ENCODE measurements at places on chromosomes 6 and 20.

- DNase-seq, result no peak
Observed at GRCh38 chr6:157095569-157095968, 227.8 kb downstream of the TMEM242 start.

DNA sequence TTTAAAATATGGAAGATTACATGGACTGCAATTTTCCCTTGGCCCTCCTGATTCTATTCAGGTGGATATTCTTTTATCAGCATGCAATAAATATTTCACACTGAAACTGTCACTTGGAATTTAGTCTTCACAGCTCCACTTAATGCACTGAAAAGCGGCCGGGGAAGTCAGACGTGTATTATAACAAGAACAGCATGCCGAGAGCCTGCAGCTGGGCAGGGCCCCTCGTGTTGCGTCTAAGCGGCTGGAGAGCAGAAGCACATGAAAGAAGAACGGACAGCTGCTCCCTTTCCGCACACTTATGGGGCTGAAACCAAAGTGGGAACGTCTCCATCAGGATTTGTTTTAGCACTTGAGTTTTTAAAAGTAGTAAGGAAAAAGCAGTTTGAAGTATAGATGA, 57.2 kb downstream of the LYRM4 start:
- DNase-seq, result no peak

GRCh38 chr6:17831135-17831534, 124.4 kb upstream of the NUP153 start:
- DNase-seq, result no peak

DNA sequence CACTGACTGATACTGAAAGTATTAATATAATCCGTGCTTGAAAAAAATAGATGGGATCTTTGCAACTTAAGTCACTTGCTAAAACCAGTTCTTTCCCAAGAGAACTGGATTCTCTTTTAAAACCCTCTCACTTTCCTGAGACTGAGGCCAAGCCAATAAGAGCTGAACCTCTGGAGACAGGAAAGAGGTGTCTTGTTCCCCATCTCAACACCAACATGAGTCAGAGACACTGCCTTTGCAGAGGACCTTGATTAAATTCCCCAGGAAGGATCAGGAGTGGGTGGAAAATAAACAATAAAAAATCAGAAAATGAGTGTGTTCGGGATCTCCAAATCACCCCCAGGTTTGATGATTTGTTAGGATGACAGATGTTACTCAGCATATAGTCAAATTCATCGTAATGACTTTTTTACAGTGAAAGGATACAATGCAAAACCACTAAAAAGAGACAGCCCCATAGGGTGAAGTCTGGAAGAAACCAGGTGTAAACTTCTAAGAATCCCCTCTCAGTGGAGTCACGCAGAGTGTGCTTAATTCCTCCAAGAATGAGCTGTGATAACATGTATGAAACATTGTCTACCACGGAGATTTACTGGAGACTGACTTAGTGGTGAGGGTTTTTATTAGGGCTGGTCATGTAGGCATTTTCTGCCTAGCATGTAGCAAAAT, 122.8 kb upstream of the BEND3 start:
- DNase-seq, result no peak

- DNase-seq, result peak; percentile 61
Observed at GRCh38 chr6:25025919-25026301, 90.2 kb upstream of the RIPOR2 start.

- DNase-seq, result no peak
Observed at GRCh38 chr6:119138906-119139541, 60.6 kb upstream of the FAM184A start.

DNA sequence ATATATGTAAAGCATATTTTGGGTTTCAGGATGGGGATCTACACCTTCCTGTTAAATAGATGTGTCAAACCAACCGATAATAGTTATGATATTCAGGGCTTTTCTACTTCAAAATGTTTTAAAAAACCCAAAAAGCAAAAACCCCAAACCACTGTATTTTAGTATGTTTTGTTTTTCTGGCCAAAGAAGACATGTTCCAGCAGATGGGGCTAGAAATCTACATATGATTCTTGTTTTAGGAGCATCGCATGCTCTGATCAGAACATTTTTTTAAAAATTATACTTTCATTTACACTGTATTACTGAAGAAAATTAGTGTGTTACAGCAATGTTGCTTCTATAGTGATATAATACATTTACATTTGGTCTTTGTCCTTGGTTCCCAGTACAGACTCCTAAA, 11.0 kb downstream of the RMND1 start:
- DNase-seq, result no peak
